ENCODE measurements at places on chromosomes 6 and 20. TPM values are rescaled to one million over a fixed set of nuclear protein-coding genes. Genes with fewer than 3 reads are reported as not detected.

CRYBG1 gene
- total RNA-seq: 1.3 TPM

TTK gene
- 0.25 TPM for total RNA-seq

FAM217A gene
- not detected for total RNA-seq

KCNG1 gene
- total RNA-seq: 0.30 TPM

KCNS1 gene
- total RNA-seq: 0.14 TPM

SOX18 gene
- 30.5 TPM for total RNA-seq

GSTA1 gene
- not detected for total RNA-seq

ZKSCAN8 gene
- 11.2 TPM for total RNA-seq

DNA sequence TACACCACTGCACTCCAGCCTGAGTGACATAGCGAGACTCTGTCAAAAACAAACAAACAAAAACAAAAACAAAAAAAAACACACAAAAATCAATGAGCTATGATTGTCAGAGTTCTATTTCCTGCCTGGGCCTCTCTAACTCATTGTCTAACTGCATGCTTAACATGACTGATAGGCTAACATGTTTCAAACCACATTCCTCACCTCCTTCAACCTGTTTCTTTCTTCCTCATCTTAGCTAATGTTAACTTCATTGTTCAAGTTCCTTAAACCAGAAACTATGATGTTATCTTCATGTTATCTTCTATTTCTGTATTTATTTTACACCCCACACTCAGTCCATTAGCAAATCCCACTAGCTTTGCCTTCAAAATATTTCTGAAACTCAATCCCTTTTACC is 41.5 kb downstream of the BEND6 start:
- no peak overlapping the region for H3K27ac ChIP-seq
- H3K27me3 ChIP-seq: peaks cover 12% of the 10 kb centered on the region
- no peak for DNase-seq

- H3K27ac ChIP-seq: no peak overlapping the region
- H3K36me3 ChIP-seq: no peaks in the 10 kb centered on the region
- no peak for DNase-seq
- H3K4me1 ChIP-seq: no peaks in the 10 kb centered on the region
These were observed 176.5 kb upstream of the PDE7B start for GRCh38 chr6:135675026-135675425.

- H3K27ac ChIP-seq: no peak overlapping the region
- no peak overlapping the region for H3K4me3 ChIP-seq
- no peak for DNase-seq
- H3K4me1 ChIP-seq: peaks cover 23% of the 10 kb centered on the region
- no peaks in the 10 kb centered on the region for H3K36me3 ChIP-seq
- H3K27me3 ChIP-seq: no peaks in the 10 kb centered on the region
These were observed 117.9 kb downstream of the JAG1 start for GRCh38 chr20:10555865-10556308.

DNA sequence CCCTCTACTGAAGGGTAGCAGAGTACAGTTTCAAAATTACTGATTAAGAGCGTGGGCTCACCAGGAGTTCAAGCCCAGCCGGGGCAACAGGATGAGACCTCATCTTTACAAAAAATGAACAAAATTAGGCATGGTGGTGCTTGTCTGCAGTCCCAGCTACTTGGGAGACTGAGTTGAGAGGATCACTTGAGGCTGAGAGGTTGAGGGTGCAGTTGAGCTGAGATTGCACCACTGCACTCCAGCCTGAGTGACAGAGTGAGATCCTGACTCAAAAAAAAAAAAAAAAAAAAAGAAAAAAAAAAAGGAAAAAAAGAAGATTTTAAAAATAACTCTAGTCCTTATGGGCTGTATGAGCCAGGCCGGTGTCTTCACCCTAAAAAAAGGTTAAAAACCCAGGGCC is 18.7 kb downstream of the PABPC1L start:
- H3K4me1 ChIP-seq: no peaks in the 10 kb centered on the region
- no peak overlapping the region for H3K27ac ChIP-seq
- H3K27me3 ChIP-seq: no peaks in the 10 kb centered on the region

- H3K27ac ChIP-seq: peak overlapping the region; percentile 81
- peaks cover 29% of the 10 kb centered on the region for H3K4me1 ChIP-seq
- no peak overlapping the region for H3K4me3 ChIP-seq
- H3K27me3 ChIP-seq: no peaks in the 10 kb centered on the region
These were observed 315.4 kb upstream of the CDYL start for GRCh38 chr6:4460586-4461475.

GRCh38 chr6:8829796-8830195 is 394.5 kb upstream of the SLC35B3 start:
- H3K36me3 ChIP-seq: no peaks in the 10 kb centered on the region
- no peaks in the 10 kb centered on the region for H3K4me1 ChIP-seq
- H3K27me3 ChIP-seq: no peaks in the 10 kb centered on the region
- no peak overlapping the region for H3K4me3 ChIP-seq

DNA sequence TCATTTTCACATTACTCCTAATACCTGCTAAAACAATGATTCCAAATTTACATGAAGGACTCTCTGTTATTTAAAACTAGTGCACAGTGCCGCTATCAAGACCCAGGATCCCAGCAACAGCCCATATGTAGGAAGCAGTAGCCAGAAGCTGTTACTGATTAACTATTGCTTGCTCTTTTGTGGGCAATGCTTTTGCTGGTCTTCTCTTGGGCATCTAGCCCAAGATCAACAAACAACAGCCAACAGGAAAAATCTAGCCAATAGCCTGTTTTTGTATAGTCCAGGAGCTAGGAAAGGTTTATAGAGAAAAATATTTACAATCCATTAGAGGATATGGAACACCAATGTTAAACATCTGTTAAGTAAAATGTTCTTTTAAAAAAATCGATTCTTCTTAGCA is 22.1 kb upstream of the TENT5A start:
- no peaks in the 10 kb centered on the region for H3K27me3 ChIP-seq
- no peak for DNase-seq
- H3K27ac ChIP-seq: no peak overlapping the region
- no peaks in the 10 kb centered on the region for H3K4me1 ChIP-seq
- H3K36me3 ChIP-seq: no peaks in the 10 kb centered on the region

GRCh38 chr6:159217595-159218275 is 48.5 kb downstream of the FNDC1 start:
- H3K36me3 ChIP-seq: no peaks in the 10 kb centered on the region
- peaks cover 97% of the 10 kb centered on the region for H3K27me3 ChIP-seq
- H3K27ac ChIP-seq: no peak overlapping the region
- no peak overlapping the region for H3K4me3 ChIP-seq
- DNase-seq: no peak

DNA sequence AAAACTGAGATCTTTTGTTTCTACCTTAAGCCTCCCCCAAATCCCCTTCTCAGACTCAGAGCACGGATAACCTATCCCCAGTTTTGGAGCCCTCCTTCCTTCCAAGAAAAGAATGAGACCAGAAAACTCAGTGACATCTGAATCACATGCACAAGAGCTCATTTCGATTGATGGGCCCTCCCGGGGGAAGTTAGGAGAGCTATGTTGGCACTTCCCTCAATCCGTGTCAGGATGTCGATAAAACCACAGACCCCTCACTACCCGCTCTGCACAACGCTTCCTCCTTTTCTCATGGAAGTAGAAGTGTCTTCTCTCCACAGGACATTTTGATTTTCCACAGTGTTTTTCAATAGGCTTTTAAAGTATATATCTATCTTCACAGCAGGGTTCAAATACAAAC is 332.4 kb downstream of the HACE1 start:
- H3K27me3 ChIP-seq: peaks cover 4% of the 10 kb centered on the region
- H3K27ac ChIP-seq: no peak overlapping the region
